Ovary (tissue), 10 donors: ENCODE measurements at places on chromosomes 16 and 17.
A peak's percentile ranks its signal among the peaks of the same experiment; 100 is the strongest.

GRCh38 chr16:20821682-20822081, 15.4 kb downstream of the REXO5 start:
- H3K36me3 ChIP-seq = no peaks in the 10 kb centered on the region
- H3K4me1 ChIP-seq = no peaks in the 10 kb centered on the region
- H3K27me3 ChIP-seq = no peaks in the 10 kb centered on the region
- H3K27ac ChIP-seq = no peak overlapping the region
- DNase-seq = no peak

- peaks cover 6% of the 10 kb centered on the region for H3K4me1 ChIP-seq
- H3K27me3 ChIP-seq = no peaks in the 10 kb centered on the region
- no peaks in the 10 kb centered on the region for H3K36me3 ChIP-seq
- no peak overlapping the region for H3K27ac ChIP-seq
- no peak overlapping the region for H3K4me3 ChIP-seq
Observed at GRCh38 chr16:8742068-8742467, 55.4 kb downstream of the TMEM186 start.

- H3K27me3 ChIP-seq = no peaks in the 10 kb centered on the region
- no peaks in the 10 kb centered on the region for H3K36me3 ChIP-seq
- no peak for DNase-seq
Observed at GRCh38 chr17:70407506-70407905, 238.2 kb downstream of the KCNJ2 start.

- no peaks in the 10 kb centered on the region for H3K36me3 ChIP-seq
- no peak overlapping the region for H3K4me3 ChIP-seq
- no peak overlapping the region for H3K27ac ChIP-seq
- peaks cover 2% of the 10 kb centered on the region for H3K4me1 ChIP-seq
- no peaks in the 10 kb centered on the region for H3K27me3 ChIP-seq
- DNase-seq = peak; percentile 52
Observed at GRCh38 chr17:49505854-49506253, 10.8 kb downstream of the NGFR start.

GRCh38 chr16:78002915-78003538, 19.3 kb upstream of the CLEC3A start:
- H3K36me3 ChIP-seq = no peaks in the 10 kb centered on the region
- H3K27me3 ChIP-seq = no peaks in the 10 kb centered on the region
- H3K4me1 ChIP-seq = no peaks in the 10 kb centered on the region
- peak; percentile 62 for DNase-seq
- H3K4me3 ChIP-seq = no peak overlapping the region
